Activated CD8-positive, alpha-beta memory T cell treated with anti-CD3 and anti-CD28 coated beads, Interleukin-2, amount 10 ng/mL, durations not matched to agents 7 days and 5 days (primary cell): ENCODE measurements at places on chromosomes 6 and 20. TPM values are rescaled to one million over a fixed set of nuclear protein-coding genes. Genes with fewer than 3 reads are reported as not detected.

- H3K27me3 ChIP-seq: no peaks in the 10 kb centered on the region
- no peak overlapping the region for H3K27ac ChIP-seq
- DNase-seq: no peak
- no peaks in the 10 kb centered on the region for H3K4me1 ChIP-seq
Measured at GRCh38 chr6:168384045-168385036, 56.6 kb upstream of the SMOC2 start.

GRCh38 chr20:21018576-21018975 is 87.6 kb downstream of the LINC00237 start:
- no peak for DNase-seq
- no peak overlapping the region for H3K4me3 ChIP-seq
- H3K4me1 ChIP-seq: no peaks in the 10 kb centered on the region
- no peak overlapping the region for H3K27ac ChIP-seq

DNA sequence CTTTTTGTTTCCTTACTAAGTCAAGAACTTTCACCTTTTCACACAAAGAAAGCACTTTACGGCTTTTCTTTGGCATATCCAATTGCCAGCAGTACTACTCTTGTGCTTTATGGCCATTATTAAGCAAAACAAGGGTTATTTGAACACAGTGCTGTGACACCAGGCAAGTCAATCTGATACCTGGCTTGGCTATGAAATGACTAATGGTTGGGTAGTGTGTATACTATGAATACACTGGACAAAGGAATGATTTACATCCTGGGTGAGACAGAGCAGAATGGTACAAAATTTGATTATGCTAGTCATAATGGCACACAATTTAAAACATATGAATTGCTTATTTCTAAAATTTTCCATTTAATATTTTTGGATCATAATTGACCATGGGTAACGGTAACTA is 22.1 kb upstream of the ADGRF1 start:
- H3K4me3 ChIP-seq: no peak overlapping the region
- DNase-seq: no peak
- no peaks in the 10 kb centered on the region for H3K36me3 ChIP-seq
- peaks cover 3% of the 10 kb centered on the region for H3K27me3 ChIP-seq
- H3K27ac ChIP-seq: no peak overlapping the region

- H3K27ac ChIP-seq: peak overlapping the region; percentile 85
- peaks cover 51% of the 10 kb centered on the region for H3K4me1 ChIP-seq
- peak; percentile 76 for DNase-seq
Measured at GRCh38 chr6:25050356-25050755, 114.6 kb upstream of the RIPOR2 start.

GRCh38 chr6:47452899-47453298 is 24.7 kb upstream of the CD2AP start:
- H3K4me3 ChIP-seq: no peak overlapping the region
- no peaks in the 10 kb centered on the region for H3K36me3 ChIP-seq
- H3K27me3 ChIP-seq: peaks cover 2% of the 10 kb centered on the region
- peaks cover 4% of the 10 kb centered on the region for H3K4me1 ChIP-seq
- no peak for DNase-seq

DNA sequence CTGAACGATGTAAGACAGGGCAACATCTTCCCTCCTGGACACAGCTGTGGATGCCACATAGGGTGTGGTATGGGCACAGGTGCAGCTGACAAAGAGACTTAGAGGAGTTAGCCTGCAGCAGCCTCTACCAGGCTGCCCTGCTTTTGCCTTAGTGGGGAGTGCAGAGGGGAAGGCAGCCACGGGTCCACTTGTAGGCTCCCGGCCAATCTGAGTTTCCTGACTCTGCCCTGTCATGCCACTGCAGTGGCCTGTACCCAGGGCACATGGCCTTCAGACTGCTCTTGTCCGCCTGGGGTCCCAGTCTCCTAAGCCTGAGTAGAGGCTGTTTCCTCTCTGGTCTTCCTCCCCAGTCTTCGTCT is 17.1 kb upstream of the CST9L start:
- no peaks in the 10 kb centered on the region for H3K36me3 ChIP-seq
- peaks cover 15% of the 10 kb centered on the region for H3K27me3 ChIP-seq
- no peaks in the 10 kb centered on the region for H3K4me1 ChIP-seq
- DNase-seq: no peak

Gene OLIG3
- total RNA-seq: 0.18 TPM
